ENCODE measurements at places on chromosomes 3 and 15.

DNA sequence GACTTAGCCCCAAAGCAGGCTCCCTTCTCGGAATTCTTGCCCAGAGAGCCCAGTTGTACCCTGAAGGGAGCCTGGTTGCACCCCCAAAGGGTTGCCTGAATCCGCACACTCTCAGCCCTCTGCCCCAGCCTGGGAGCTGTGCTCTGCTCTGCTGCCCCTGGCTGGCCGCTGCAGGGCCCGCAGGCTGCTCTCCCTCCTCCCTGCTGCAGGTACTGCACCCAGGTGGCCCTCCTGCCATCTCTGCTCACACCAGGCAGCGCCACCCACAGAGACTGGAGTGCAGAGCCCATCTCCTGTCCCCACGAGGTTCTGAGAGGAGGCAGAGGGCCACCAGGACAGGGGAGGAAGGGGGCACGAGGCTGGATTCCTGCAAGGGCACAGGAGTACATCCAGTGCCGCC lies 134.2 kb upstream of the NSMCE3 start:
- DNase-seq, result no peak

- DNase-seq, result no peak
These were observed 39.7 kb upstream of the AADAC start for GRCh38 chr3:151774235-151774634.

DNA sequence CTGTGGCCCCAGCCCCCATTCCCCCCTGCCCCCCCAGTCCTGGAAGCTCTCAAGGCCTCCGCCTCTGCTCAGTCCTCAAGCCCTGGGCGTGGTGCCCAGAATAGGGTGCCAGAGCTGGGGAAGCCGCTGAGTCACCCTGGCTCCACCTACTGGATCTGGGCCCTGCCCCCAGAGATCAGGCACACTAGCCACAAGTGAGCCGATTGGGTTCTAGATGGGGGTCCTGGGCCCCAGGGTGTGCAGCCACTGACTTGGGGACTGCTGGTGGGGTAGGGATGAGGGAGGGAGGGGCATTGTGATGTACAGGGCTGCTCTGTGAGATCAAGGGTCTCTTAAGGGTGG lies 5.7 kb downstream of the EIF4G1 start:
- no peak for DNase-seq

DNA sequence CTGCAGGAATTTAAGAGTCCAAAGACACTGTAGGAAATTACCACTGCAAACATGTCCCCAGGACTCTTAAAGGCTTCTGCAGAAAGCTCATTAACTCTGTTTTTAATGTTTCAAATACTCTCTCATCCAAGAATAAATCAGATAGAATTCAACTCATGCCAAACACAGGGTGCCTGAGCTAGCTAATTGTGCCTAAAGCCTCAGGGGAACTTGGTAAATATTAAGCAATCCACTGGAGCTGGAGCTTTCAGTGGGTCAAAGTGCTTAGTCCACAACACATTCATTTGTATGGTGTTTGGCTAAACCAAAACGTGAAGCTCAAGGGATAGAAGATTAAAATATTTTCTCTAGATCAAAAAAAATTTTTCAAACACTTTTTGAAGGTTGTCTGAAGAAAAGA lies 131.4 kb downstream of the THRB start:
- no peak for DNase-seq
